ENCODE measurements at places on chromosomes 13 and 19. TPM values are rescaled to one million over a fixed set of nuclear protein-coding genes. Genes with fewer than 3 reads are reported as not detected.

PSG1 gene
- not detected for total RNA-seq

RYR1 gene
- 0.61 TPM for total RNA-seq

PBX4 gene
- not detected for total RNA-seq

GARIN5B gene
- not detected for total RNA-seq

S1PR5 gene
- not detected for total RNA-seq

AKAP11 gene
- 13.6 TPM for total RNA-seq

RFXAP gene
- 1.3 TPM for total RNA-seq

PTPRS gene
- total RNA-seq: 20.5 TPM

GPR183 gene
- not detected for total RNA-seq

COX7A1 gene
- total RNA-seq: 2.0 TPM

LRRC25 gene
- total RNA-seq: not detected

All from epithelial cell of umbilical artery (primary cell).